ENCODE measurements at places on chromosomes 5 and 9.

DNA sequence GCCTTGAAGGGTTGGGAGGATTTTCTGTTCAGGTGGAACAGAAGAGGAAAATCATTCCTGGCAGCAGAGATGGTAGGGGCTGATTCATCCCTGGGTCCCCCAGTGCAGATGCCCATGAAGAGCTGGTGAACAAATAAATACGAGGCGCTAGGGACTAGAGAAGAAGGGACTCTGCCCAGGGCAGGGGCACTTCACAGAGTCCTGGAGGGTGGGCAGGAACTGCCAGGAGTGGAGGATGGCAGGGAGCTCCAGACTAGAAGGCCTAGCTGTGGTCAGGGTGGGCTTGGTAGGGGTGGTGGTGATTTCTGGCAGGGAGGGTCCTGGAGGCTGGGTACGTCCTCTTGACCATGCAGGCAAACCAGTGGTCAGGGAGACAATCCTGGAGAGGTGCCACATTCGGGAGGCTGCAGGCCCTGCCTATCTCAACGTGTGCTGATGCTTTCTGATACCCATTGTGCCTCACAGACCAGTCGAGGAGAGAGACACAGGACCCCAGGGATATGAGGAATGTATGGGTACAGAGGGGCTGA lies 69.9 kb downstream of the CRB2 start:
- DNase-seq = no peak

DNA sequence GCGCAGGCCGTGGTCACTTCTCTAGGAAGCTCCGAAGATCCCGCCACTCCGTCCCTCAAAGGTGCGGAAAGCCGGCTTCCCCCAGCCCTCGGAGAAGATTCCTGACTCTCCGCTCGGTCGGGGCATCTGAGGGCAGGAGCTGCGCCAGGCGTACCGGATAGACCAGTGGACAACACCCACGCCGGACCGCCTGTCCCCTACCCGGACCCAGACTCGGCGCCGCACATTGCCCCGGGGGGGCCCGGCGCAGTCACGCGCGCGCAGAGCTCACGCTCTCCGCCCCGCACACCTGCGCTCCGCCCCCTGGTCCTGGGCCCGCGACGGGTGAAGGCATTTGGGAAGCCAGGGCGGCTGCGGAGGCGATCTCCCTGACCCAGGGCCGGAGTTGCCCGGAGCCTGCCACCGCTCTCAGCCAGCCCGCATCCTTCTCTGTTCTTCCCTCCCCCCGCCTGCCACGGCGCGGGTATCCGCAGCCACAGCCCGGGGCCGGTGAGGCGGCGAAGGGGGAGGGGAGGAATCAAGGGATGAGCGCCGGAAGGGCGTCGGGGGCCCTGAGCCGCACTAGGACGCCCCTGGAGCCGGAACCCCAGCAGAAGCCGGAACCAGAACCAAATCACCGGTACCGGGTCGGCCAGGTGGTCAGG lies 448 bp downstream of the RELL2 start:
- DNase-seq = no peak

- DNase-seq = no peak
Observed at GRCh38 chr5:167315762-167316161, 975.7 kb upstream of the WWC1 start.

- DNase-seq = no peak
Observed at GRCh38 chr5:134430001-134430569, 18.4 kb upstream of the CDKN2AIPNL start.

GRCh38 chr9:99354104-99354503 lies 132.0 kb downstream of the SEC61B start:
- DNase-seq = no peak

DNA sequence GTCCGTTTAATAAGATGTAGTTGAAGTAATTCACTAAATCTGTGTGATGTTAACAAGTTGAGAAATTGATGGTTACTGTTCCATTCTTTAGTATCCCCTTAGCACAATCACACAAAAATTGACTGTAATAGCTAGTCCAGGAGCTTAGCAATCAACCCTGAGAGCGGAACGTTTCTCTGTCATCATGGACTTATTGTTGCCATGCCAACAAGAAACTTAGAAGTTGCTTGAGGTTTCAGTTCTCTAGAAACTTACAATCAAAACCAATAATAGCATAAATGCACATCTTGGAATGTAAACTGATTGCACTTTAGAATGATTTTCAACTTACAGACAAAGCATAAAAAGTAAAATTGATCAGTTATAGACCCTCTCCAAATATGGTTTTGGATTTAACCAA lies 125.4 kb upstream of the ANKH start:
- no peak for DNase-seq

- DNase-seq = no peak
Observed at GRCh38 chr5:64944868-64945267, 176.1 kb downstream of the CWC27 start.

GRCh38 chr9:3898461-3899218 lies 372.8 kb upstream of the RFX3 start:
- no peak for DNase-seq

DNA sequence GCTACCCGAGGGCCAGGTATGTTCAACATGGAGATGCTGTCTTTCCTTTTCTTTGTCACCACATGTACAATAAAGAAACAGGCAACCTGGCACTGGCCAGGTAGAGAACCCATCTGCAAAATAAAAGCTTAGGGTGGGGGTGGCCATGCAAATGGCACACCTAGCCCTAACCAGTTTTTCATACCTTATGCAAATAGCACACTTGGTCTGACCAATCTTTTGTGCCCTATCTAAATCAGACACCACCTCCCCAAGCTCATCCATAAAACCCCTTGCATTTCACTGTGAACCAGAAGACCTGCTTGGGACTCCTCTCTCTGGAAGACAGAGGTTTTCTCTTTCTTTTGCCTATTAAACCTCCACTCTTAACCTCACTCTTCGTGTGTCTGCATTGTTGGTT lies 33.9 kb downstream of the JAKMIP2 start:
- DNase-seq = no peak

Data from HepG2 (cell line).